ENCODE measurements at places on chromosomes 12 and 14.

DNA sequence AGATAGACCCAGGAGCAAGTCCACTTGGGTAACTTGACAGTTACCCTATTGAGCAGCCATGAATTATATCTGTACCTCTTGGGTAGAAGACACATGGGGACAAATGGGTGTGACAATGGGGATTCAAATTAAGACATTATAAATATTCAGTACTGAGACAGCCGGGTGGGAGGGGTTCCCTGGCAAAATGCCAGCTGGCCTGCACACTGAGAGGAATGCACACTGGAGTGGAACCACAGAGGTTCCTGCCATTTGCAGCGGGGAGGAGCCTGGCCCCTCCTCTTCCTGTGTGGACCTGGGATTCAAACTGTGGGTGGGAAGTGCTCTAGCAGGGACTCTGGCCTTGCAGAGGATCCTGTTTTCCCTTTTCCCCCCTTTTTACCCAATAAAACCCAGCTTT is 118.7 kb upstream of the CDKN3 start:
- H3K27ac ChIP-seq = no peak overlapping the region
- no peaks in the 10 kb centered on the region for H3K4me1 ChIP-seq
- DNase-seq = no peak
- no peaks in the 10 kb centered on the region for H3K36me3 ChIP-seq
- no peaks in the 10 kb centered on the region for H3K27me3 ChIP-seq

GRCh38 chr14:82805892-82806825 is 1272.5 kb upstream of the SEL1L start:
- no peak for DNase-seq
- H3K27ac ChIP-seq = no peak overlapping the region
- H3K36me3 ChIP-seq = no peaks in the 10 kb centered on the region
- H3K4me3 ChIP-seq = no peak overlapping the region

- no peak overlapping the region for H3K27ac ChIP-seq
- no peak for DNase-seq
- H3K36me3 ChIP-seq = no peaks in the 10 kb centered on the region
These were observed 5.4 kb upstream of the KRT2 start for GRCh38 chr12:52657250-52657902.

GRCh38 chr14:106268013-106268727 is 741.8 kb downstream of the TMEM121 start:
- no peak for DNase-seq
- H3K27ac ChIP-seq = no peak overlapping the region
- H3K27me3 ChIP-seq = peaks cover 47% of the 10 kb centered on the region
- H3K36me3 ChIP-seq = no peaks in the 10 kb centered on the region
- H3K4me3 ChIP-seq = no peak overlapping the region

Data from RWPE2 (cell line).